ENCODE measurements at places on chromosomes 4 and X. TPM values are rescaled to one million over a fixed set of nuclear protein-coding genes. Genes with fewer than 3 reads are reported as not detected.

DNA sequence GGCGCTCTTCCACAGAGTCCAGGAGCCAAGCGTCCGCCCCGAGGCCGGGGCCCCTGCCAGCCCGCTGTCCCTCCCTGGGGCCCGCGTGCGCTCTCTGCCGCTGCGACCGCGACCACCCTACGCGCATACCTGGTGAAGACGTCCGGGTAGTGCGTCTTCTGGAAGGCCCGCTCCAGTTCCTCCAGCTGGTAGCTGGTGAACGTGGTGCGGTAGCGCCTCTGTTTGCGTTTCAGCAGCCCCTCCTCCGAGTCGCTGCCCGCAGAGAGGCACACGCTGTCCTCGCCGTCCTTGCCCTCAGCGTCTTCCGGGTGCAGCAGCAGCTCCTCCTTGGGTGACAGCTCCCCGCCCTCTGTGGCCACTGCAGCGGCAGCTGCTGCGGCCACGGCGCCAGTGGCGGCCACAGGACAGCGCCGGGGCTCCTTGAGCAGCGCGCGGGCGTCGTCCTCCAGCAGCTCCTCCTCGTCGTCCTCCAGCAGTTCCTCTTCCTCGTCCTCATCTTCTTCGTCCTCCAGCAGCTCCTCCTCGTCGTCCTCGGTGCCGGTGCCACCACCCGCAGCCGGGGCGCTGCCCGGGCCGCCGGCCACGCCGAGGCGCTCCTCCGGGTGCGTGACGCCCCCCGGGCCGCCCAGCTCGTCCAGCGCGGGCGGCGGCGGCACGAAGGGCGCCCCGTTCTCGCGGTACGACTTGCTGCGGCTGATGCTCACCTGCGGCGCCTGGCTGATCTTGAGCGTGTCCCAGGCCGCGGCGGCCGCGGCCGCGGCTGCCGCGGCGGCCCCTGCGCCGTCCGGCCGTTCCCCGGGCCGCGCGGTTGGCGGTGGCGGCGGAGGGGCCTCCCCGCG, 2.8 kb downstream of the ARX start:
- DNase-seq: no peak

DNA sequence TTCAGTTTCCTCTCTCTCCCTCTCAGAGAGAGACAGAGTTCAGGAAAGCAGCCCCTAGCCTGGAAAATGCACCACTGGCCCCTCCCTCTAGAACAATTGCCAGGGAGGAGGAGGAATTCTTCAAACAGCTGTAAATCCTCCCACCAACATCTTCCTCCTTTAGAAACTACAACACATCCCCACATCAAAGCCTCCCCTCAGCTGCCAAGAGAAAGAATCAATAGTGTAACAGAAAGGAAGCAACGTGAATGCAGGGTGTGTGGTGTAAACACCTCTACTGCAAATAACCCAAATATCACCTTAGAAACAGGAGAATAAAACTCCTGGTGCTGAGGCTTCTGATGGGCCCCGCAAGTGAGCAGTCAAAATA, 249.9 kb upstream of the GATB start:
- DNase-seq: no peak

DNA sequence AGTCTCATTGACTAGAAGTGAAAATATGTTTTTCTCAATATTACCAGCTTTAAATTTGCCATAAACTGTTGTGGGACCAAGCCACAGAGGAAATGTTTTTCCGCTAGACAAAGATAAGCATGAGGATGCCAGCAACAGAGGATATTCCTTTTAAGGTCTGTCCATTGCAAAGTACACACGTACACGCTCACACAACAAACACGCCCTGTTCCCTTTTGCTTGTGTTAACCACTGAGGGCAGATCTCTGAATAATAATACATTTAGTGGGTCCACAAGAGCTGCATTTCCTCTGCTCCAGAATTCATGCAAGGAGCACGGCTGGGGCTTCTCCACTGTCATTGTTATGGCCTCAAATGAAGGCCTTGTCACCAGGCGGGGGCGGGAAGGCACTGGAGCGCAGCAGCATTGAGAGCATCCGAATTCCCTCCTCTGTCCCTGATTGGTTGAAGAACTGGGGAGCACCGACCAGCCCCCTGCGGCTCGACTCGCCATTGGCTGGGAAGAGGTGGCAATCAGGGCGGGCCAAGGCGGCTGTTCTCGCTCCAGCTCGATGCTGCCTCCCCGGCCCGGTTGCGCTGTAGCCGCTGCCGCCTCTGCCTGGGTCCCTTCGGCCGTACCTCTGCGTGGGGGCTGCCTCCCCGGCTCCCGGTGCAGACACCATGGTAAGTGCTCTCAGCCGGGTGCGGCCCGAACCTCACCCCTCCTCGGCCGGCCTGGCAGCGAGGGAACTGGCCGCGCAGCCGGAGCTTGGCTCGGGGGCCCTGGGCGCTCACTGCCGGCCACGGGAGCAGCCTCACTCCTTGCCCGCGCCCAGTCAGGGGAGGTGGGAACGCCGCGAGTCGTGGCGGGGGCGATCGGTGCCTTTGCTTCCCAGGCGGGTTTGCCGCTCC, at the start of gene GUCY1B1:
Gene GUCY1B1 (plus strand): TSS at position 541 of the 891 bp plus-strand sequence. CDS start 120 bp downstream, at position 661.
- peak; percentile 95 for DNase-seq

DNA sequence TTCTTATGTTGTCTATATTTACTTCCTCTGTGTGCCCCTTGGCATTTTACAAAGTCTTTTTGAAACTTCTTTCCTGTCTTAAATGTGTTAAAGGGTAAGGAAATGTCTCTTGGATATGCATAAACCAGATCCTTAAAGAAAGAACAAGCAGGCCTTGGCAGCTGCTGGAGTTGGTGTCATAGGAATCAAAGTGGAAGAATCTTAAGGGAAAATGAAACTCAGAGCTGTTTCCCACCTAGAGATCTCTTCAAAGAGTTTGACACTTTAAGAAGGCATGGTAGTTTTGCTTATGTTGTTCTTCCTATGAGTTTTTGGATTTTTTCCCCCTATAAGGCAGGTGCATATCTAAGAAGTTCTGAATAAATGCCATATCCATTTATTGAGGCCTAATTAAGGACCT, 37.0 kb upstream of the CWH43 start:
- no peak for DNase-seq

DNA sequence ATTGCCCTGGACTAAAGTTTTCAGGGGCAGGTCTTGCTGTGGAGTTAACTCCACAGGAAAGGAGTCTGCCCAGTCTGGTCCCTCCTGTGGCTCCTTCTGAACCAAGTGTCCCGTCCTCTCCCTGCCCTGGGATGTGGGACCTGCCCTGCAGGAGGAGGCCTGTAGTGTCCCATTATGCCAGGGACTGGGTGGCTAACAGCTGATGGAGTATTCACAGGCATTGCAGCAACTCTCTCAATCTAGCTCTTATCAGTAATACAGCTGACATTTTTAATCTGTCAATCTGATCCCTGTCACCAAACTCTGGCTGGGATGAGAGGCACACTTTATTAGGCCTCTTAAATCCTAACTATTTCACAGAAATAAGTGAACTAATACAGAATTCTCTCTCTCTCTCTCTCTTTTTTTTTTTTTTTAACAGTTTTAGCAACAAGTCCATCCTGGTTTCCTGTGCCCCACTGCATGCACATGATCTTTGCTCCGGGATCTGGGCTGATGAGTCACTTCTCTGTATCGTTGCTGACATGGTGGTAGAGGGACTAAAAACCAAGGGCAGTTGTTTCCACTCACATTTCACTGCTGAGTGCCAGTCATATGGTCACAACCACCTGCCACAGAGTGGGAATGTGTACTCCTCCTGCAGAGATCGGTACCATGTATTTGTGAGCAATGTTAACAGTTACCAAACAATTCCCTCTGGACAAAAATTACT, 39.1 kb downstream of the HAND2 start:
- DNase-seq: no peak

- DNase-seq: no peak
Observed at GRCh38 chr4:87982446-87983010, 7.0 kb downstream of the SPP1 start.

DNA sequence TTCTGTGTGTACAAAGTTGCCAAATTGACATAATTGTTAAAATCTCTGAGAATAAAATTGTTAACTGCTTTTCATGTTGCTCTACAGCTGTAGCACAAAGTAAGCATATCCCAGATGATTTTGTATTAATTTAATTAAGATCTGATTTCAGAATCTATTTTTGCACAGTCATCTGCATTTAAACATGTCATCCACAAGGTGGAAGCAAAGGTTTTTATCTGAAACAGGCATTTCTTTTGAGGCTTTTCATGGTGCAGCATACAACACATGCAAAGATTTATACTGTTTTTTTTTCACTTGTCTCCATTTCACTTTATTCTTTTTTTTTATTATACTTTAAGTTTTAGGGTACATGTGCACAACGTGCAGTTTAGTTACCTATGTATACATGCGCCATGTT, 51.2 kb downstream of the GC start:
- no peak for DNase-seq

DNA sequence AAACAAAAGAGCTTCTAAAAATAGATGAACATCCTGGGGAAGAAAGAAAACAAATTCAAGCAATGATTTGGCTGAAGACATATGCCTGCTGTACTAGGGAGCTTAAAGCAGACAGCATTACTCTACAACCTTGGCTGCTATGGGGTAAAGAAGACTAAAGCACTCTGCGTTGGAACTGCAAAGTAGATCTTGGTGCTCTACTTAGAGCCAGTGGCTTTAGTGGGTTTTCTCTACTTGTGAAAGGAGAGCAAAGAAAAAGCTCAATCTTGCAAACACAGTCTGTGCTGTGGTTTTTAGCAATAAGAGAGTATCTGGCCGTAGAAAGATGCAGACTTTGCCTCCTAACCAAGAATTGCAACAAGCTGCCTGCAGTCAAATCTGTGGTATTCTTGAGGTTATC, 334.7 kb upstream of the NDST3 start:
- no peak for DNase-seq

The CLCN4 gene
- polyA plus RNA-seq: 0.63 TPM

DNA sequence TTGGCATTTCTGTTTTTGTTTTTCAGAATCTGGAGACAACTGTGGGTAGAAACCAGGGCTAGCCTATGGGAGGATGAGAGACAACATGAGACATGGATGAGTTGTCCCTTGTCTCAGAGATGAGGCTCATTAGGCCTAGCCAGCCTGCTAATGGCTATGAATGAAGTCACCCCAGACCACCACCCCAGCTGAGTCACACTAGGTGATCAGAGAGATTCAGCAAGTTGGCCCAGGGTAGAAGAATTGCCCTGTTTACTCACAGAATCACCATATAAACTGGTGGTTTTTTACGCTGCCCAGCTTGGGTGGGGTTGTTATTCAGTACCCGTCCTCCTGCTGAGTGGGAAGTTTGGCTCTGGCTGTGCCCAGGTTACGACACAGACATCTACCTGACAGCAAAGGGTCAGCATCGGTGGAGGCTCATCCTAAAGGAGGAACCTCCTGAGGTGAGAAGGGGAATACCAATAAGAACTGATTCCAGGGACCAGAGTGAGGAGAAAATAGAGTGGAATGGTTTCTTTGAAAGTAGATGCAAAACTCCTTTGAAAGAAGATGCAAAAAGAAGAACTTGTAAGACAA, 17.2 kb upstream of the ARSJ start:
- DNase-seq: no peak

- no peak for DNase-seq
Observed at GRCh38 chr4:110415478-110415877, 60.5 kb upstream of the ENPEP start.

DNA sequence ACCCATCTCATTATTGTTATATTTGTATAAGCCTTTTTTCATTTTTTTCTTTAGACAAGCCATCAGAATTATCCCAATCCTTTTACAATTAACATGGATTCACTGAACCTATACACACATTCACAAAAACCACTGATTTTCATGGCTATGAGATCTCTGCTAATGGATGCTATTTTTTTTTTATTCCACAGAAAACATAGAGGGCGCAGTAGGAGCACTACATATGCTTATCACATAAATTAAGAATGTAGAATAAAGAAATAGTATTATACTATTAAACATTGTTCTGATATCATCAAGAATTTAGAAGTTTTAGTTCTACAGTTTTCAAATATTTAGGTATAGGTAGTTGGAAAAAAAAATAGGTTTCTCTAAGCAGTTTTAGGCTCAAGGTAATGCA, 1477.4 kb downstream of the ARAP2 start:
- DNase-seq: no peak

- DNase-seq: no peak
Observed at GRCh38 chrX:103793545-103793940, 16.9 kb downstream of the PLP1 start.

DNA sequence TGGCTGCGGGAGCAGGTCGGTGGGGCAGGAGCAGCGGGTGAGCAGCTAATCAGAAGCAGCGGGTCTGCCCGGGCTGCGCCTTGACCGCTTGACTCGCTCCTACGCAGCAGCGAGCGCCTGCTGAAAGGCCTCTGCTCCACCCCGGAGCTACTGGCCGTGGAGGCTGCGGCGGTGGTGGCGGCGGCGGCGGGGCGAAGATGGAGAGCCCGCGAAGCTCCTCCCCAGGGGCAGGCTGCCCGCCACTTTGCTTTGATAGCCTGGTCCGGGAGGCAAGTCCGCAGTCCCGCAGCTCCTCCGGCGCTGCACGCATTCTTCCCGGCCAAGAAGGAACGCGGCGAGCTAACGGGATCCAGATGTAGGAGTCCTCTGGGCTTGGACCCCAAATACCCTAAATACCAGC, 36.7 kb downstream of the PJA1 start:
- no peak for DNase-seq

The NEUROG2 gene
- not detected for polyA plus RNA-seq

DNA sequence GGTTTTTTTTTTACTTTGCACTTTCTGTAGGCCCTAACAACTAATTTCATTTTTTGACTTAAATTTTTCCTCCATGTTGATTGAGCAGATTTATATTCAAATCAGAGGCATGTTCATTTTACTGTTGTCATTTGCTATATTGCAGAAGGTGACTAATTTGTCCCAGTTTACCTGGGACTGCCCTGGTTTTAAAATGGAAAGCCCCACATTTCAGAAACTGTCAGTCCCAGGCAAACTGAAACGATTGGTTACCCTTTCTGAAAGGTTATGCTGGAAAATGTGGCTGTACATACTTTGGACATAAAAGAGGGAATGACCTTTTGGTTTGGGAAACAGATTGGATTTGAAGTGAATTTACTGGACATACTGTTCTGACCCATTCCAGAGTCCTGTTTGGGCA, 160.0 kb downstream of the SPCS3 start:
- DNase-seq: no peak

- no peak for DNase-seq
Observed at GRCh38 chr4:116829187-116829586, 256.2 kb downstream of the TRAM1L1 start.

- DNase-seq: no peak
Observed at GRCh38 chrX:21606002-21606401, 52.1 kb downstream of the KLHL34 start.

- DNase-seq: no peak
Observed at GRCh38 chrX:18946157-18946556, 37.8 kb downstream of the PHKA2 start.

- no peak for DNase-seq
Observed at GRCh38 chr4:33116871-33117270, 2396.7 kb downstream of the PCDH7 start.

Measured in spleen (tissue), 13 donors.